ENCODE measurements at places on chromosomes 11 and 22. TPM values are rescaled to one million over a fixed set of nuclear protein-coding genes. Genes with fewer than 3 reads are reported as not detected.

CCDC86 gene
- total RNA-seq: 44.3 TPM

PIWIL4 gene
- 0.68 TPM for total RNA-seq

H19 gene
- total RNA-seq: 71.8 TPM

DNA sequence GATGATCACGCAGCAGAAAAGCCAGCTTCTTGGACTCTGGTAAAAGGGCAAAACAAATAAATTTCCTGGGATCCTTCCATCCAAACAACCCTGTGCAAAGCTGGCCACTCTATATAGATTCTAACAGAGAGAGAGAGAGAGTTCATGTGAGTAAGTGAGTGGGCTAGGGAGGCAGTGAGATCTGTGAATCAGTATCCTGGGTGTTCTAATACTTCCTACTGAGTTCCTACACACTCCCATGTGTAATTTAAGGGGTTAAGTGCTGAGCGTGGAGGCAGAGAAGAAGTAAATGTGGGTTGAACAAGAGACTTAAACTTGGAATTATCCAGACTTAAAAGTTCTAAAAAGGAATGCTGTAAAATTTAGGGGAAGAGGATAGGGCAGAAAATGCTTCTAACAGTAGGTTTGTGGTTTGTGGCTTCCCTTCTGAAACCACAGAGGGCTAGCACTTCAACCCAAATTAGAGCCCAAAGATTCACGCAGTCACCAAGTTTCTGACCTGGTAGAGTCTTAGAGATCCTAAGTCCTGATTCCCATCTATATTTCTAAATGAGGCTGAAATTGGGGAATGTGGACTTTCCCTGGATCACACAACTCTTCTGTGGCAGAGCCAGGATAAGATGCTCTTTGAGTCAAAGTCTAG, 413.9 kb downstream of the TENM4 start:
- DNase-seq: no peak

DNA sequence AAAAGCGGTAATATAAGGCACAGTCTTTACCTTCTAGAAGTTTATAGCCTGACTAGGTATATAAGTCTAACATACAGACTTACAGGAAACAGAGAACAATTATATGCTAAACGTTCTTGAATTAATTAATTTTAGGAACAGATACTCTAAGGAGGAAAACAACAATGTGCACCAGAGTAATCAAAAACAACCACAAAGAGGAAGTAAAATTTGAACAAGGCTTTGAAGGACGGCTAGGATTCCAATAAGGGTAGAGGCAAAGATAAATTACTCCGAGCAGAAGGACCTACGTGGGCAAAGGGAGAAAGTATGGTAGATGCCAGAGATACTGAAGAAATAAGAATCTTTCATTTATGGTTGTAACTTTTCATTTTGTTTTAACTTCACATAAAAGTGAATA, 54.4 kb downstream of the ENTHD1 start:
- DNase-seq: no peak

Measured in neural crest cell (in vitro differentiated cells).